ENCODE measurements at places on chromosomes 12 and 14. TPM values are rescaled to one million over a fixed set of nuclear protein-coding genes. Genes with fewer than 3 reads are reported as not detected.
A peak's percentile ranks its signal among the peaks of the same experiment; 100 is the strongest.

Gene B4GALNT1
- 3.7 TPM for total RNA-seq

Gene POTEG
- not detected for total RNA-seq

Gene SLC4A8
- total RNA-seq = 2.2 TPM

Gene NUAK1
- not detected for total RNA-seq

Gene ENDOU
- not detected for total RNA-seq

DNA sequence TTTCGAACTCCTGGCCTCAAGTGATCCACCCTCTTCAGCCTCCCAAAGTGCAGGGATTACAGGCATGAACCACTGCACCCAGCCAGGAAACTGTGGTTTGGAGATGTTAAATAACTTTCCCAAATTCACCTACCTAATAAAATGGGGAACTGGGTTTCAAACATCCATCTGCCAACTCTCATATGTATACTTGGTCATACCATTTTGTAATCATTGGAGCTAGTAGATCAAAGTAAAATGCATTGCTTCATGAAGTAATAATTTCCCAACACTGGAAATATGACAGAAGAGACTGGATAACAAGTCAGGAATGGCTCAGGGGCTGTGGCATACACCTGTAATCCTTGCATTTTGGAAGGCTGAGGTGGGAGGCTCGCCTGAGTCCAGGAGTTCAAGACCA, 5.3 kb upstream of the HECTD1 start:
- no peak for ATAC-seq

- ATAC-seq = no peak
Observed at GRCh38 chr12:18549598-18549997, 188.2 kb downstream of the PLCZ1 start.

DNA sequence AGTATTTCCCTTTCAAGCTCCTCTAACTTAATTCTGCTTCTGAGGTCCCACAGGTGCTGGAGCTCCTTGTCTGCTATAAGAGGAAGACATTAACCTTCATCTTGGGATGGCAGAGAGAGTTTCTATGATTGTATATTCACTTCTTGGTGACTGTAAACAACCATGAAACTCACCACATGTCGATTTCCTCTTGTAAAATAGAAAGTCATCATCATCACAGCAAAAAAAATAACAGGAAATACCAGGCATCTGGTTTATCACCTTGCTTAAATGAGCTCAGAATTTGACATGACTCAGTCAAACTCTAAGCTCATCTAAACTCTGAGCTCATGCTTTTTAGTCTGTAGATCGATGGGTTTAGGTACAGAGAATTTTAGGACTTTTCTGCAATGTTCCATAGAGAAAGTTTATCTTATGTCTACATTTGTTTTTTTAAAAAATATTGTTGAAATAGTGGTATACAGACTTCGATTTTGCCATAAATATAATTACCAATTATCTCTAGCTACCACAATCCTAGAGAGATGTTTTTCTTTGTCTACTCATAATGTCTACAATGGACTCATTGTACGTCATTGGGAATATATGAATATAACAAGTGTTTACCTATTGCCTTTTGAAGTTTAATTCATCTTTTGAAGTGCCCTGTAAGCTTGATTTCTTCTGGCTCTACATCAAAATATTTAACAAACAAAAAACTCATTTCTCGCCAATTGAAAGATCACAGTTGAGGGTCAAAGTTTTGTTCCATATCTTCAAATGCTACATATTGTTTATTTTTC, 58.4 kb downstream of the IGF1 start:
- peak; percentile 66 for ATAC-seq

- no peak for ATAC-seq
Observed at GRCh38 chr12:42887657-42888056, 298.1 kb upstream of the PRICKLE1 start.

GRCh38 chr12:95202691-95203486, 14.4 kb downstream of the FGD6 start:
- ATAC-seq = no peak

DNA sequence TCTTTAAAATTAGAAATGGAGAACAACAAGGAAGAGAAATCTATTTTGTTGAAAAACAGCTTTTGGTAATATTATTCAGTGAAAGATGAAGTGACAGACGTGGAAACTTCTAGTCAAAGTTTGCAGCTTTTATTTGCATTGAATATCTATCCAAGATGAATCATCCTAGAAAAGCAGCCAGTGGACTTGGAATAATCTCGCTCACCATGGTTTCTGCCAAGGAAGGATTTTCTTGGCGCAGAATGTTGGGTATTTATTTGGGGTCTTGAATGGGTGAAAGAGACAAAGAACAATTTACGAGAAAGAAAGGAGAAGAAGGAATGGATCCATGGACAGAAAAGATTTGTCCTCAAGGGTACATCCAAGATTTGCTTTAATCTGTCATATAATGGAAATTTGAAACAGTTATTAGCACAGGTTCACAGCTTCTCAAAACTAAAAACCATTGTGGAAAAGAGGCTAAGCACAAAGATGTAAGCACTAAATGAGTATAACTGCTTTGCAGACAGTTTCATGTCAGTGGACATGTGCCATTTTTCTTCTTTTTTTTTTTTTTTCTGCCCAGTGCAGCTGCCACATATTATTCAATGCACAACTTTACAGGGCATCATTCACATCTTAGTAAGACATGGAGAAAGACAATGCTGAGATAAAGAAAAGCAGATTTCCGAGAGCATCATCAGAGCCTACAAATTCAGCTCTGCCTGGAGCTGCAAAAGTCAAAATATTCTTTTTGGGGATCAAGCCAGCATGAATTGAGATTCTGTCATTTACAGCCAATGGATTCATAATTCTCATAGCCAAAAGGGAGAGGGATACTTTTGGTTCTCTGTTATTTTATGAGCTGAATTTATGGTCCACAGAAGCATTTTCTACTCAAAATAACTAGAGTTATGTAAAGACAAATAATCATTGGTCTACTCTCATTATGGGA, 333.7 kb downstream of the DAD1 start:
- ATAC-seq = no peak

DNA sequence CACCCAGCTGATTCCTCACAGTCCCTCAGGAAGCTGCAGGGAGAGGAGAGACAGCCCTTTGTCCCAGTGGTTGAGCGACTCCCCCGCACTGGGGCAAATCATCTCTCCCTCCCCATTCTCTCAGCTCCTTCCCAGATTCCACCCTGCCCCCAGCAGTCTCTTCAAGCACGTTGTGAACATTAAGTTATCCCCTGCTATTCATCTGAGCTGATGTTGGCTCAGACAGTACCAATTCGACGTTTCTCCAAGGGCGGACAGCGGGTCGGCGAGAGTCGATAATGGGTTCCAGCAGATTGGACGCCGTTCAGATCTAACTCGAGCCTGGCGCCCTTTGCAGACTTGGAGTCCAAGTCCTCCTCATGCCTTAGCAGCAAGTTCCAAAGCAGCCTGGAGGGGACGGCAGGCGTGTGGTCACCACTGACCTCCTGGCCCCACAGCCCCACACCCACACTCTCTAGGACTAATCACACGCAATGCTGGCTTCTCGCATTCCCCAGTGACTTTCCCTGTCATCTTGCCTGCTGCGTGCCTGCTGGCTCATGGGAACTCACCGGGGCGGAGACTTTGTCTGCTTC, 245.9 kb downstream of the CHST11 start:
- no peak for ATAC-seq

- no peak for ATAC-seq
Observed at GRCh38 chr14:25841226-25841625, 756.6 kb downstream of the NOVA1 start.

- no peak for ATAC-seq
Observed at GRCh38 chr12:132392389-132393244, 63.2 kb upstream of the GALNT9 start.

DNA sequence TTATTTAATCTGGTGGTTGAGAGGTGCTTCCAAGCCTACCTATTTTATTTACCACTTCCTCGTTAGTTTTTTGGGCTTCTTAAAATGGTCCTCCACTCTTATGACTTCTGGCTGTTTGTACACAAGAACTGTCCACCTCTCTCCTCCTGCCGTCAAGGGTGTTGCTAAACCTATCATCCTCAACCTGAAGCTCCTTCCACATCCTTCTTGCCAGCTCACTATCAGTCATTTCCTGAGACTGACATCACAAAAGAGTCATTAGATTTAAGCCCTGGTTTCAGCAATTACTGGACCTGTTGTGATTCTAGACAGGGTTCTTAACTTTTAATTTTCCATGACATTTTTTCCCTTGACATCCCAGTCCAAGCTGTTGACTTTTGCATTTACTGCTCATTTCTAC, 91.9 kb downstream of the BICD1 start:
- peak; percentile 93 for ATAC-seq

DNA sequence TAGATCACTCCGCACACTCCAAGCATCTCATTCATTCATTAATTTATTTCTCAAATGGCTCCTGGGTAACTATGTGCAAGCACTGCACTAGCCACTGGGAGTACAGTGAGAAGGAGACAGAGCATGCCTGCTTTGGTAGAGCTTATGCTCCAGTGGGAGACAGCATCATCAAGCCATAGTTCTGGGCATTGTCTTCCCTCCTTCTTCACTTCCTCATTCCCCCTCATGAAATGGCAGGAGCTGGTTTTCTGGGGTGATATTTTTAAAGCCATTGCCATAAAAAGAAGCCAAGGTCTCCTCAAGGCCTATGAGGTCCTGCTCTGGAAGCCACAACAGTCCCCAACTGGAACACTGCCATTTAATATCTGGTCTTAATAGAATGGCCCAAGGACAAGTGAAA, 20.2 kb upstream of the RIC8B start:
- no peak for ATAC-seq

DNA sequence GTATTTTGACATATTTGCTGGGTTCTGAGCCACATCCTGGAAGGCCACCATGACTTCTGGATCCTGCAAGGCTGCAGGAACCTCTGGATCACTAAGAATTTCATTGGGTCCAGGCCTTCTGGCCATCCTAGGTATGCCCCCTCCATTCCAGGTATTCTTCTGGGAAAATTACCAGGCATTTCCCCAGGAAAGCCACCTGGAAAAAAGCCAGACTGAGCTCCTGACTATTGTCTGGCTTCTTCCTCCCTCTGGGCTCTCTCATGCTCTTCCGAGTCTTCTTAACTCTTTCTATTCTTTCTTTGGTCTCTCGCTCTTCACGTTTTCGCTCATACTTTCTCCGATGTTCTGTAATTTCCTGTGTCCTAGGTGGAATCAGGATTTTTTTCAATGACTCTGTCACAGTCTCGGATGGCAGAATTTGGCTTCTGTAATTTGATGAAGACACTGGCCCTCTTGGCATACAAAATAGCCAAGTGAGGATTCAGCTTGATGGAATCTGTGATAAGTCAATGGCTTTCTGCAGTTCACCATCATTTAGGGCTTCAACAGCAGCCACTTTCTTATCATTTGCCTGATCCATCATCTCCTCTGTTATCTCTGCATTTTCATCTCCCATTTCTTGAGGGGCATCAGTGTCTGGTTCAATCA, 42.6 kb downstream of the ATP23 start:
- ATAC-seq = no peak

GRCh38 chr12:49941556-49942511, 8.7 kb upstream of the AQP2 start:
- no peak for ATAC-seq

GRCh38 chr12:64889434-64890216, 65.2 kb downstream of the TBC1D30 start:
- ATAC-seq = no peak

- ATAC-seq = no peak
Observed at GRCh38 chr12:124352839-124353238, 57.9 kb downstream of the RFLNA start.

DNA sequence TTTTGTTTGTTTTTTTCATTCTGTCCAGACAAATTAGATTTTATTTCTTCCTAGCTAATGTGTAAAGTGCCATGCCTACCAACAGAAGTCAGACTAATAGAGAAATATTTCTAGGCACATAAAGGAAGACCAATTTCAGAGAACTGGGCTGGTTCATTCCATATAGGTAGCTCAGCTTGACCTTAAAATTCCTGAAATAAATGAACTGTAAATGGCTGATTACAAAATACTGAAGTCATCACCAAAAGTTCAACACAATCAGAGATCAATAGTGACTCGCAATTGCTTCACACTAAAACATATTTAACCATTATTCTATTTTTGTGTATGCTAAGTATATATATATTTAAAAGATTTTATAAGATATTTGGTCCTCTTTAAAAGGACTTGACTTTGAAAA, 34.2 kb downstream of the PTPRB start:
- ATAC-seq = no peak
